ENCODE measurements at places on chromosomes 7 and 10. TPM values are rescaled to one million over a fixed set of nuclear protein-coding genes. Genes with fewer than 3 reads are reported as not detected.

HPSE2 gene
- 0.33 TPM for total RNA-seq

DIP2C gene
- 39.2 TPM for total RNA-seq

FANK1 gene
- total RNA-seq = 3.1 TPM

GDF10 gene
- total RNA-seq = 10.0 TPM

LGI1 gene
- 12.0 TPM for total RNA-seq

AKR1C1 gene
- 10.5 TPM for total RNA-seq

ADIRF gene
- total RNA-seq = 10.1 TPM

ACSM6 gene
- not detected for total RNA-seq

DNAJC9 gene
- 34.0 TPM for total RNA-seq

TBC1D12 gene
- 45.0 TPM for total RNA-seq

ADAM8 gene
- total RNA-seq = 4.0 TPM

SLC18A3 gene
- 1.3 TPM for total RNA-seq

LBX1 gene
- total RNA-seq = not detected

FAS gene
- 12.3 TPM for total RNA-seq

PTN gene
- total RNA-seq = 162 TPM

MYOF gene
- 59.4 TPM for total RNA-seq

TMEM236 gene
- total RNA-seq = 0.44 TPM

TMEM229A gene
- total RNA-seq = 1.9 TPM

CCDC172 gene
- not detected for total RNA-seq

MEOX2 gene
- total RNA-seq = 19.1 TPM

AGFG2 gene
- total RNA-seq = 7.5 TPM

MBL2 gene
- not detected for total RNA-seq

FAM25A gene
- total RNA-seq = not detected

HTR7 gene
- 1.2 TPM for total RNA-seq

CCDC201 gene
- total RNA-seq = not detected

COL17A1 gene
- 17.3 TPM for total RNA-seq

NUTM2B gene
- total RNA-seq = 0.66 TPM

SPAM1 gene
- total RNA-seq = not detected

OR2A7 gene
- 5.7 TPM for total RNA-seq

SMNDC1 gene
- total RNA-seq = 24.5 TPM

GPC2 gene
- total RNA-seq = 28.8 TPM

AQP1 gene
- total RNA-seq = 75.8 TPM

AKR1B15 gene
- total RNA-seq = not detected

PTPRZ1 gene
- total RNA-seq = 221 TPM

AMPH gene
- total RNA-seq = 62.7 TPM

NRCAM gene
- 171 TPM for total RNA-seq

PDZD7 gene
- total RNA-seq = 2.1 TPM

NPFFR1 gene
- 9.1 TPM for total RNA-seq

SORCS3 gene
- total RNA-seq = 3.6 TPM

ZPBP gene
- total RNA-seq = 5.7 TPM
